ENCODE measurements at places on chromosomes 7 and 10. TPM values are rescaled to one million over a fixed set of nuclear protein-coding genes. Genes with fewer than 3 reads are reported as not detected.

Gene CALCR
- total RNA-seq, result not detected

DNA sequence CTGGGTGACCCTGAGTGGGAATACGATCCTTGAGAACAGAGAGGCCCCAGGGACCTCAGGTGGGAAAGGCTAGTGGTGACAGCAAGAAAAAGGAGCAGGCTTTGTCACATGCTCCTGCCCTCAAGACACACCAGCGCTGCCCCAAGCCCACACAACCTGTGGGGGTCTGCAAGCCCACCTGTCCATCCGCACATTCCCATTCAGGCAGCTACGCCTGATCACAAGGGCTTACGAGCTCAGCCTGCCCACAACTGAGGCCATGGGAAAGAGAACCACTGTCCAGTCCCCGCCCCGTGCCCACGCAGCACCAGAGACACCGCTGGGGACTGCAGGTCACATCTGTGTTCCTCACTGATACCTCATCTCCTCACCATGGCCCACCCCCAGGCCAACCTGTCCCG is 26.7 kb downstream of the EBF3 start:
- DNase-seq, result no peak

- no peak for DNase-seq
Observed at GRCh38 chr7:50153148-50153547, 60.1 kb upstream of the ZPBP start.

- DNase-seq, result no peak
Observed at GRCh38 chr10:117551330-117552155, 9.0 kb downstream of the EMX2 start.

GRCh38 chr7:45970454-45970853 is 49.4 kb upstream of the IGFBP3 start:
- DNase-seq, result no peak

Gene SPACDR
- total RNA-seq, result 9.9 TPM

Gene WNT8B
- total RNA-seq, result 0.20 TPM

DNA sequence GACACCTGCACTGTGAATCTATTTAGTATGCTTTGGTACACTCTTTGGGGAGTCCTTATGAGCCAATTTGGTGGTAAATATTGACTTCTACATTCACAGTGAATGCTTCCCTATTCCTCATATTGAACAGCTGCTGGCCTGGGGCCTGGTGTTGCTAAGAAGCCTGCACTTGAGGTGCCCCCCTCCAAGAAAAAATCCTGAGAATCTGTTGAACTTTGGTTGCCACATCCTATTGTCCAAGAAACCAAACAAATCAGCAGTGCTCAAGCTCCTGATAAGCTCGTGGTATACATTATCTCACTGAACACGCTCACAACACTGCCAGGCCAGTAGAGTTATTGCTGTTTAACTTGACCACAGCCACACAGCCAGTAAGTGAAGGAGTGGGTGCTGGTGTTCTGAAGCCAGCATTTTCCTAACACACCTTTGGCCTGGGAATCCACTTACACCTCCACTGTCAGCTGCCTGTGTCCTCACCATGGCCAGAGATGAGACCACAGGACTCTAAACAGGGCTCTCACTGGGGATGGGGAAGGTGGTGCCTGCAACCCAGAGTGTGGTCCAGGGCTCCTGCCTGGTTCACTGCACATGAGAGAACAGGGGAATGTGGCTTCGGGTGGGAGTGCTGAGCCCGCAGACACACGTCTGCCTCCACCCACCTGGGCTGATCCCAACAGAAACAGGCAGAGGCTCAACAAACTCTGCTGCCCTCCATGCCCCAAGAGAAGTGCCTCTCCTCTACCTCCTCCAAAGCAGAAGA is 6.7 kb downstream of the DDC start:
- DNase-seq, result no peak

Measured in activated naive CD4-positive, alpha-beta T cell treated with anti-CD3 and anti-CD28 coated beads, Interleukin-2, amount 50 U/mL, for 72 hours (primary cell).